ENCODE measurements at places on chromosomes 2 and 18.

DNA sequence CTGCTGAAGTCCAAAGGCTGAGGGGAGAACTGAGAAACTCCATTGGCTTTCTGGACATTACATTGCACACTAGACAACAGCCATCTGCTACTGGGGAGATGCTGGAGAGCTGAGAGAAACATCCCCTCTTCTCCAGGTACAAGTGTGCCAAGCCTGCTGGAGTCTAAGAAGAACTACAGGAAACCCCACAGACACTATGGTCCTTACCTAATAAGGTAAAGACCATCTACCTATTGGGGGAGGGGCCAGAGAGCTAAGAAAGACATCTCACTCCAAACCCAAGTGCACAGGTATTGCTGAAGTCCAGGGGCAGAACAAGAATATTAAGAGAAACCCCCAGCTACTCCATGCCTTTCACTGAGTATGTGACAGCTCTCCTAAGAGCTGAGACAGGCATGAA lies 338.7 kb upstream of the NCKAP5 start:
- DNase-seq, result no peak

DNA sequence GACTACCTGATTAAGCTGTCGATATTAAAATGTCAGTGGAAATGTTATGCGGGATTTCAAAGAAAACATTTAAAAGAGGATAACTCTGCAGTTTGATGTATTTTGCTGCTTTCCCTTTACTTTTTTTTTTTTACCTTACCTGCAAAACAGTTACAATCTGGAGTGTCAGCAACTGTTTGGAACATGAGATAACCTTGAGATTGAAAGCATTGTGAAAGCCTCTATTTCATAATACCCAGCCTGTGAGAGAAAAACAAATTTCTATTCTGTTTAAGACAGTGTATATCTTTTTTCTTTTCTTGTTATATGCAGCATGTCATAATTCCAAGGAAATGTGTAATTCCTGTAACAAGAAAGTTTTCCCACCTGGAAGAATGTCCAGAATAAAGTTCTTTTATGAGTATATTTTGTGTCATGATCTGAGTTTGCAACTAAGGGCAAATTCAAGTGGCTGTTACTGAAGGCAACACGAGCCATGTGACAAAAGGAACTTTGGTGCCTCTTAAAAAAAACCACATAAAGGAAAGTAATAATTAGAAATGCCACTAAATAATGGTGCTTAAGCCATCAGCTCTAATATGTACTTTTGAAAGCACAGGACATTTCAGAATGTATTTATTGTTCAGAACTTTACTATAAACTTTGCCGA lies 297.0 kb upstream of the DSEL start:
- no peak for DNase-seq

DNA sequence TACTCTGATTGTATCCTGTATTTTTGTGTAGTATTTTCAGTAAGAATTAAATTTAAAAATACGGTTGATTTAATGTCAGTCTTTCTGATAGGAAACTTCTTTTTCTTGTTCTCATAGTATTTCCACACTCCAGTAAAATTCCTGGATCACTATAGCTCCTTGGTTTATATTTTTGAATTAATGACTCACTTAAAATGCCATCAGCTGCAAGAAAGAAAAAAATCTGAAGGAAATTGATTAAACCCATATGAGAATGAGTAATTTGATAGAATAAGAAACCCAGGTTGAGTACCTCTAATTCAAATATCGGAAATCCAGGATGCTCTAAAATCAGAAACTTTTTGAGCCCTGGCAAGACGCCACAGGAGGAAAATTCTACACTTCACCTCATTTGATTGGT lies 186.8 kb upstream of the RND3 start:
- no peak for DNase-seq

GRCh38 chr2:119311371-119311770 lies 55.3 kb downstream of the C2orf76 start:
- DNase-seq, result no peak

DNA sequence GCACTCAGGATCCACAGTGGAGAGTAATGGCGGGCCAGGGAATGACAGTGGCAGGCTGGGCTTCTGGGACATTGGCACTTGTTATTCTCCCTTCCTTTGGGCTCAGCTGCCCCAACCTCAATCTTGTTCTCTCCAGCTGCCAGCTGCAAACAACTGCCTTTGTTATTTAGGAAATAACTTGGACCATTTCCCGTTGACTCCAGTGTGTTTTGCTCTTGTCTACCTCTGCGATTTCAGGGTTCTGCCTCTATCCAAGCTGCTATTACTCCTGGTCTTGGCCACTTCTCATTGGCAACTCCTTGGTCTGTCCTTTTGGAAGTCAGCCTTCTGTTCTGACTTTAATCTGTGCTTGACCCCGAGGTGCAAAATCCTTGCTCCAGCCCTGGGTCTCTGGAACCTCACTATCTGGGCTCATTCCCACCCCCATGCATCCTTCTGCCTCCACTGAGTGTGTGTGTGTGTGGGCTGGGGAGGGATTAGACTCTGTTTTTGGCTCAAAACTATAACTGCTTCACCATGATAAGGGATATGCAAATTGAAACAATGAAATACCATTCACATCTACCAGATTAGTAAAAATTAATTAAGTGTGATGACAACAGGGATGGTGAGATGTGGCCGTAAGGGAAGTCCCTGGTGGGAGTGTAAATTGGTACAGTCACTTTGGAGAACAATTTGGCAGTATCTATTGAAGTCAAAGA lies 134.1 kb upstream of the CXCR4 start:
- no peak for DNase-seq

DNA sequence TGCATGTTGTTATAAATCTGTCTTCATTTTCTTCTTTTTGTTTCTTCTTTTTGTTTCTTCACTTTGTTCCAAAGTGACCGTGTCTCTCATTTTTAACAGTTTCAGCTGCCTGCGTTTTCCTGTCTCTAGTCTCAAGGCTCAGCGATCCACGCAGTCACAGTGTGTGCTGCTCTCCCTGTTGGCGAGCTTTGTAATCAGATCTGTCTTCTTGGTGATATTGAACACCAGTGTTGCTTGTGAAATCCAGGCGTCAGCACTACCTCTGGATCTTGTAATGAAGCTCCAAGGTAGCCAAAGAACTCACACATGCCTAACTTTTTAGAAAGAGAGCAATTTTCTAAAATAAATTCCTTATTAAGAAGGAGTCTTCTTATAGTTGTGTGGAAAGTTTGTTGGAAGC lies 13.2 kb downstream of the SNTG2 start:
- DNase-seq, result no peak

DNA sequence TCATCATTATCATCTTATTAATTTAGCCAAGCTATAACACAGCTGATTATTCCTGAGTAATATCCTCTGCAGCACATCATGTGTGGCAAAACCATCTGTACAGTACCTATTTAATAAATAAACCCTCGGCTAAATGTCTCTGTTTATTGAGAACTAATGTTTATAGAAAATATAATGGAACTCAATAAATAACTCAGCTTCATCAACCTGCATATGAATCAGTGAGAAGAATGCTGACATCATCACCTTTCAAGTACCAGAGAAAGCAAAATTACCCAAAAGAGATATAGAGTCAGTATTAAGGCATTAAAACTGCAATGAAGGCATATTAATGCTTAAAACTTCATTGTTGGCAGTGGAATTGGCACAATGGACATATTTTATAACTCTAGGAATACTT lies 558.3 kb downstream of the PLCL1 start:
- no peak for DNase-seq

- no peak for DNase-seq
These were observed 107.6 kb downstream of the TRIB2 start for GRCh38 chr2:12824351-12824777.

- DNase-seq, result no peak
These were observed 8.5 kb upstream of the SP140L start for GRCh38 chr2:230318190-230319121.

- no peak for DNase-seq
These were observed 26.1 kb upstream of the INHBB start for GRCh38 chr2:120319686-120320317.

GRCh38 chr2:234544659-234545611 lies 48.1 kb upstream of the ARL4C start:
- DNase-seq, result no peak

- DNase-seq, result no peak
These were observed 34.5 kb downstream of the BCL2 start for GRCh38 chr18:63284827-63285733.

DNA sequence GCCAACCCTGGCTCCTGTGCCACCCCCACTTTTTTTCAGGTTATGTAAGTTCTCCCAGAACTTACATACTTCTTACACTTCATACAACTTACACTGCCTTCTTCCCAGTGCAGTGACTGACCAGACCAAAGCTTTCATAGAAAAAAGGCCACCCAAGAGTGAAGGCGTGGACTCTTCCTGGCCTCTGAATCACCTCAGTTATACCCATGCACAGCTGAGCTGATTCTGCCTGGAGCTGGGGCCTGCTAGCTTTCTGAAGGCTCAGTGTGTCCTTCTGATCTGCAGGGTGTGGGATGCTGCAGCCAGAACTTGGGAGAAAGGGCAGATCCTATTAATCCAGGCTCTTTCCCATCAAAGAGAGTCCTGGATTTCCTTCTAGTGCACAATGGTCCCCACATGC lies 216.1 kb downstream of the TTC32 start:
- DNase-seq, result no peak

DNA sequence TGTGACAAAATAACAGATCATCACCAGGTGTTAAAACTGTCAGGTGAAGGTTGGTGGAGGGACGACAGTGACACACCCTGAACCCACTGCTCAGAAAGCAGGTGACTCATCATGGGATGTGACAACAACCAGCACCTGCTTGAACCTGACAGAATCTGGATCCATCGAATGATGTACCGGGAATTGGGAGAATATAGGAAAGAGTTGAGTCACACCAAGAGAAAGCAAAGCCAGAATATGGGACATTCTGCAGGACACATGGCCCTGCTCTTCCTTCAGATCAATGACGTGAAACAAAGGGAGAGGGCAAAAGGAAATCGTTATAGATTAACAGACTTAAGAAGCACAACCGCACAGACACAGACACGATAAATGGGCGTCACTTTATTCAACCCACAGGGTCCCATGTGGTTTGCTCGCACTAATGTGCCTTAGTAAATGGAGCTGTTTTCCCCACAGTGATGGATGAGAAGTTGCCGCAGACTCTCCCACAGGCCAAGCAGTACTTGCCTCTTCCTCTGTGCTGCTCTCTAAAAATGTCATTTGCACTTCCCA lies 100.1 kb downstream of the CRACDL start:
- no peak for DNase-seq

DNA sequence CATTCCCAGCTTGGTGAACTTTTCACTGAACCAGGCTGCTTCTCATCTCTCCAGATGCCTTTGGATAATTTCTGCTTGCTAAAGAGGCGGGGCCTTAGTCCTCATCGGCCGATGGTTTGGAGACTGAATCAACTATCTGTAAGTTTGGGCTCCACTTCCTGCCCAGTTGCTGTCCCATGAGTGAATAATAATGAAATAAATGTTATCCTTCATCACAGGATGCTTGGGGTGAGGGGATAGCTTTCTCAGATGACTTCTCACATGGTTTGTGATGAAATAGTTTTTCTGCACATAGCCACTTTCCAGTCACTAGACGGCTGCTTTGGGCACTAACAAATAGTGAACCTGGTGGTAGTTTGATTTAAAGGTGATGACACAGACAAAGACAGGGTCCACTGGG lies 376.6 kb upstream of the TRIB2 start:
- DNase-seq, result no peak

- no peak for DNase-seq
These were observed 108.8 kb upstream of the UBE2E3 start for GRCh38 chr2:180871649-180872048.

DNA sequence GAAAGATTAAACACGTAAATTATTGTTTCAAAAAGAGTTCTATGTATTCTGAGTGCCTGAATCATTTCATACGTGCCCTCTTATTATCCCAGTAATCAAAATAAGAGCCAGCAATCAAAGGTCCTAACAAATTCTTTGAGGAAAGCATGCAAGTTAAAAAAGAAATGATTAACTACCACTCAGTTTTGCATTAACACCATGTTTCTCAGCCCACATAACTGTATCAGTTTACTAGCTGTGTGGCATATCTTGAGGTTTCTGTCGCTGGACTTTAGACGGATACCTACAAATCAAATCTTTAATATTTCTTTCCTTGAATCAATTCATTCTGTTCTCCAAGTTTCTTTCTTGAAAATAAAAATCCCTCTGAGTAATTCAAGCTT lies 668.9 kb upstream of the CHAC2 start:
- DNase-seq, result no peak

DNA sequence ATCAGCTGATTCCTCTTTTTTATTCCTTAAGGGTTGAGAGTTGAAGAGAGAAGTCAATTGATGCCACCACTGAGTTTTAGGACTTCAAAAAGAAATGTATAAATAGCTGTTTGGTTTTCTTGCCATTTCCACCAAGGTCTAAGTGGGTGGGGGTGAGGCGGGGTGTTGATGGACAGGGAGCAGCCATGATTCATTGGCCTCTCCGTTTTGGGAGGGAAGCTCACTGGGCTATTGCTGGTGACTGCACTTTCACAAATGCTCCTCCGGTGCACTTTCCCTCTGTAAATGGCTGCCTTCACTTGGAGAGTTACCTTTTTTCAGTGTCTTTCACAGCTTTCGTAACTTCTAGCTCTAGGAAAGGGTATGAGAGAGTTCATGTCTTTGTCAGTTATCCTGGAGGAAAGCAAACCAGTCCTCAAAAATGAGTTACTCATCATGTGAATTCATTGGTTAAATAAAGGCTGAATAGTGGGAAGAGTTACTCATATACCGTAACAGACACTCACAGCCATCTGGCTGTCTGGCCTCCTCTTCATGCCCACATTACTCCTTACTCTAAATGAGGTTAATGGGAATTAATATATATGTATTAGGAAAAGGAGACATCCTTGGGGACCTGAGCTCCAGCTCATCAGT lies 17.4 kb upstream of the CTAGE1 start:
- DNase-seq, result peak; percentile 42

DNA sequence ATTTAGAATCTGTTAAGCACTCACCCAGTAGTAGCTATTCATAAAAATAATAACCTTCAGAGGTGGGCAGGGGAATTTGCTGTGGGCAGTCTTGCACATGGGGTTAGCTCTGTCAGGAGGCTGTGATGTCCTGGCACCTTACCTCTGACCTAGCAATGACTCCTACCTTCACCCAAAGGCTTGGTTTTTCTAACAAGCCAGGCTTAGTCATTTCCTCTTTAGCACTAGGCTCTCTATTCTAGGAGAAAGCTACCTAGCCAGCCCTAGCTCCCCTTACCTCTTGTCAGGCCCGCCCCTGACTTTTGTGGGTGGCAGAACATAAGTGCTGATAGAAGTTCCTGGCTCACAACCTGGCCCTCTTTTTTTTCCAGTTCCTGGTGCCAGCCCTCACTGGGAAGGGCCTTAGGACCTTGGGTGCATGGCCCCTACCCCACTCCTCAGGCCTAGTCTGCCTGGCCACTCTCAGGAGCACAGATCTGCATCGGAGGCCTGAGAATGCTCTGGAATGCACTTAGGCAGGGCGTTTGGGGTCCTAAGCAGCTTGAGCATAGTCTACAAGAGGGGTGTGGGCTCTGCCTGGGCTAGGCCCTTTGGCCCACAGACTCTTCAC lies 17.7 kb downstream of the CPLX4 start:
- DNase-seq, result no peak

DNA sequence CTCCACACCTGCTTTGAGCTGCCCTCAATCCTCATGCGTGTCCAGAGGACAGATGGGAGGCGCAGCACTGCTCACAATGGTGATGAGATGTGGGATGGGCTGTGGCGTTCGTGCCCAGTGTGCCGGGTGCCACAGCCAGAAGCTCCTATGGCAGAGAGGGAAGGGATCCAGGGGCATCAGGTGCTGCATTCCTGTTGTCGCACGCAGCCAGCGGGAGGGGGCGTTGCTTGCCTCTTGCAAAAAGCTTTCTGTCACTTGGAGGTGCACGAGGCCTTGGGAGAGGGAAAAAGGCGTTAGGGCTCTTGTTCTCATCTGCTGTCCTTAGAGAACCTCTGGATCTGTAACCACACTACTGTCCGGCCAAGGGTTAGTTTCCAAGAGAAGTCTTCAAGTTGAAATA lies 29.2 kb upstream of the ALLC start:
- DNase-seq, result no peak
